Renal cortical epithelial cell (primary cell): ENCODE measurements at places on chromosomes 5 and 9. TPM values are rescaled to one million over a fixed set of nuclear protein-coding genes. Genes with fewer than 3 reads are reported as not detected.

Gene NDOR1
- total RNA-seq = 2.3 and 6.2 TPM in 2 replicates

Gene IL31RA
- total RNA-seq = 1.0 and 1.2 TPM in 2 replicates

Gene TAF11L4
- not detected in 2 replicates for total RNA-seq

Gene ENTPD2
- 0.17 and 0.35 TPM in 2 replicates for total RNA-seq

Gene KCNV2
- not detected in 2 replicates for total RNA-seq

Gene MOB3B
- 0.87 and 1.4 TPM in 2 replicates for total RNA-seq

Gene IFNA5
- 0.20 TPM in 1 of 2 replicates, not detected in the other for total RNA-seq

Gene RFESD
- 1.2 and 2.4 TPM in 2 replicates for total RNA-seq

Gene RGS3
- 56.1 and 76.2 TPM in 2 replicates for total RNA-seq

Gene PCDHB14
- 0.35 and 3.5 TPM in 2 replicates for total RNA-seq

Gene ANKRD18B
- 7.3 and 13.8 TPM in 2 replicates for total RNA-seq

Gene ZNG1A
- 22.9 and 30.9 TPM in 2 replicates for total RNA-seq

Gene EIF4E1B
- total RNA-seq = not detected in 2 replicates

Gene CTNND2
- not detected in 2 replicates for total RNA-seq

Gene TAF11L13
- total RNA-seq = not detected in 2 replicates

Gene CAMK4
- total RNA-seq = 0.20 and 1.6 TPM in 2 replicates

Gene ABLIM3
- total RNA-seq = 17.5 and 33.9 TPM in 2 replicates
